ENCODE measurements at places on chromosomes 4 and X.
A peak's percentile ranks its signal among the peaks of the same experiment; 100 is the strongest.

GRCh38 chrX:106862972-106863688 is 40.0 kb downstream of the RIPPLY1 start:
- no peak for DNase-seq

DNA sequence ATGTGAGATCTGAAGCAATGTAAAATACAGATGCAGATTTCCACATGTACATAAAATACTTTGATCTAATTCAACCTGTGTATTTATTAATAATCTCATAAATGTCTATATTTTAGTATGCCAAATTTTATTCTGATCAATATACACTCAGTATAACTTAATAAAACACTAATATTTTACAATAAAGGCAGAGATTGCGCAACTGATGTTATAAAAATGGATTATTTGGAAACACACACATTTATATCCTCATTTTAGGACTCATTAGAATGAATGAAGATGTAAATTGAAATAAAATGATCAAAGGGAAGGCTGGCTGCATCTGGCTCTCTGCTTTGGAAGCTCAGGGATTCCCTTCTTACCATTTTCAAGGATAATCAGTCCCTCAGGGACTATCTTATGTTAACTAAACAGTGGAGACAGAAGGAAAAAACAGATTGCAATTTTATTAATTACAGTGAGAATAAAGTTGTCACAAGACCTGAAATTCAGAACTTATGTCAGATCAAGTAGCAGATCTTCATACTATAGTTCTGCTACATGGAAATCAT is 900.9 kb upstream of the EPHA5 start:
- DNase-seq, result no peak

- no peak for DNase-seq
Observed at GRCh38 chr4:73750730-73751129, 10.4 kb downstream of the CXCL8 start.

DNA sequence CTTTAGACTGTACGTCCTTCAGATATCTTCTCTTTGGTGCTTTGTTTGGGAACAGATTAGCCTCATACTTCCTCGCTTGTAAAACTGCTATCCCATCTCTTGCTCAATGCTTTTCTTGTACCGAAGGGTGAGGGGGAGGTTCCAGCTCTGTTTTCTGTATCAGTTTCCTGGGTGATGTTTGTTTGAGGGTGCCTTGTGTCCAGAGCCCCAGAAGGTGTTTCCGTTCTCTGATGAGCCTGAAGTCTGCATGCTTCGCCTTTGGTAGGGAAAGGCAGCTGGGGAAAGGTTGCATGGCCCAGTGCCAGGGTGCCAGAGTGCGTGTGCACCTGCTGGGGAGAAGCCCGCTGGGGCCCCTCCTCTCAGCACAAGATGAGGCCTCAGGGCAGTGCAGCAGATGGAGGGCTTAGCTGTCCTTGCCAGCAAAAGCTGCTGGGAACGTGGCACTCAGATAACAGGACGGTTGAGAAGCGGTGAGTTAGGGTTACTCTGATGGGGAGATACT is 73.7 kb downstream of the TBL1X start:
- peak; percentile 78 for DNase-seq

DNA sequence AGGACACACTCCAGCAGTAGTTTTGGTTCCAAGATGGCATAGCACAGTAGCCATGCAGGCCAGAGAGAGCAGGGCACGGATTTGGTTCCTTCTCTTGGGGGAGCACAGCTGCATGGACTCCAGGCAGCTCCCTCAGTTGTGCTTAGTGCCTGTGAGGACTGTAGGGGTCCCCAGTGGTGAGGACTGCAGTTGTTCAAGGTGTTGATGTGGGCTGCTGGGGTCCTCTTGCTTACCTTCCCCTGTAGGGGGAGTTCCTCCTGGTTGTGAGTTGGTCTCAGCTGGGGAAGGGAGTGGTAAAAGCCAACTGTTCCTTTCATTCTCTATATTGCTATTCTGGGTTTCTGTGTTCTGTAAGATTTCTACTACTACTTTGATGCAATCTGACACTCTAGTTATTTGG is 606.5 kb downstream of the MAGEB5 start:
- DNase-seq, result no peak

DNA sequence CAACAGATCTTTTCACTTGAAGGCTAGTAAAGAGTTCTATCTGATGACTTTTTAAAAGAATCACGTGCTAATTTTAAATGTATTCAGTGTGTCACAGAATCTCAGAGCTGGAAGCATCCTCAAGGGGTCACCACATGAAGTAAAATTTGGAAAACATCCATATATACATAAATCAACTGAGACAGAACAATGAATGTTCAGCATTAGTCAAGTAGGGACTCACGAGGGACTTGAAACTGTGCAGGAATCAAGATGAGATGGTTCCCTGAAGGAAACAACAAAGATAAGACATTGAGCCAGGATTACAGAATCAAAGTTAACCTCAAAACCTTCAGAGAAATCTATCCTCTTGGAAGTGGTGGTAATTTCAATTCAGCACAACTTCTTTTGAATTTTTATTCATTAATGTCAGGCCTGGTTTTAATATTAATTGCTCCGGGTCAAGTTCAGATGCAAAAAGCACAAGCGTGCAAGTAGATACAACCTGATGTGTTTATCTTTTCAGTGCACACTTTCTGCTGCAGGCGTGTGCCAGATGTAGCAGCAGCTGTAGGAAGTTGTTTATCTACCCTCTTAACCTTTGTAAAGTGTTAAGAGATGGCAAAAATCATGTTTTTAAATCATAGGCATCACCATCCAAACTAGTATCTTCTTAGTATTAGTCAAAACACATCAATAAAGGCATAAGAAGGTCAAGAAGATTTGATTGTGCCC is 87.7 kb upstream of the SRD5A3 start:
- no peak for DNase-seq

DNA sequence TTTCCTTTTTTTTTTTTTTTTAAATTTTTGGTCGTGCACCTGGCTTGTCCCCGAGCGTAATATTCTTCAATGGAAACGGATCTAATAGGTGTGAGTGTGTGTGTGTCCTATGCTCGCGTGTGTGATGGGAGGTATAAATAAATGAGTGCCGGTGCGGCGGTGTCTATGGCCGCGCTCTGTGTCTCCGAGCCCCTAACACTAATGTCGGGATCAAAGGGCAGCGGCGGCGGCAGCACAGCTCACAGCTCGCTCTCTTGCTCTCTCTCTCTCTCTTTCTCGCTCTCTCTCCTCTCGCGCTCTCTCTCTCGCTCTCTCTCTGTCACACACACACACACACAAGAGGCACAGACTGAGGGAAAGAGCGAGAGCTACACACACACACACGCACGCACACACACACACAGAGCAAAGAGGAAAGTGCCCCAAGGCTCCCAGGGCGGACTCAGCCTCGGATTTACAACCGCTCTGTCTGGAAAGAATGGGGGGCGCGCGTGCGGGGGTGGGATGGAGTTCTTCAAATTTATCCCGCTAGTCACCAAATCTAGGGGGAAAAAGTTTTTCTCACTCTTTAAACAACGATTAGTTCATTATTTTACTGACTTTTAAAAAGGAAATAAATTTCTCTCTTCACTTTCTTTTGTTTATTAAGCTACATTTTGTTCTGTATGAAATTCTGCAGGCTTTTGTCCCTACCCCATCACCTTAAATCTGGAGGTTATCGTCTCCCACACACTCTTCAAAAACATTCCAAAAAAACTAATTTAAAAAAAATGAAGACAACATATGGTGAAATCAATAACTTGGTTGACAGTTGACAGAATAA is at the start of gene ZNF827:
Gene ZNF827 (minus strand): TSS at position 206 of the 823 bp plus-strand sequence. CDS start 416 bp downstream, outside the sequence.
- DNase-seq, result peak; percentile 47

GRCh38 chrX:107146670-107147069 is 28.0 kb upstream of the RBM41 start:
- DNase-seq, result no peak

DNA sequence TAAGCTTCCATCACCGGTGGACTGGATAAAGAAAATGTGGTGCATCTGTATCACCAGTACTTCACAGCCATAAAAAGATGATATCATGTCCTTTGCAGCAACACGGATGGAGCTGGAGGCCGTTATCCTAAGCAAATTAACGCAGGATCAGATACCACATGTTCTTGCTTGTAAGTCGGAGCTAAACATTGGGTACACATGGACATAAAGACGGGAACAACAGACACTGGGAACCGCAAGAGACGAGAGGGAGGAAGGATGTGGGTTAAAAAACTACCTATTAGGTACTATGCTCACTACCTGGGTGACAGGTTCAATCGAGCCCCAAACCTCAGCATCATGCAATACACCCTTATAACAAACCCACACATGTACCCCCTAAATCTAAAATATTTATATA is 16.3 kb upstream of the IDS start:
- no peak for DNase-seq

DNA sequence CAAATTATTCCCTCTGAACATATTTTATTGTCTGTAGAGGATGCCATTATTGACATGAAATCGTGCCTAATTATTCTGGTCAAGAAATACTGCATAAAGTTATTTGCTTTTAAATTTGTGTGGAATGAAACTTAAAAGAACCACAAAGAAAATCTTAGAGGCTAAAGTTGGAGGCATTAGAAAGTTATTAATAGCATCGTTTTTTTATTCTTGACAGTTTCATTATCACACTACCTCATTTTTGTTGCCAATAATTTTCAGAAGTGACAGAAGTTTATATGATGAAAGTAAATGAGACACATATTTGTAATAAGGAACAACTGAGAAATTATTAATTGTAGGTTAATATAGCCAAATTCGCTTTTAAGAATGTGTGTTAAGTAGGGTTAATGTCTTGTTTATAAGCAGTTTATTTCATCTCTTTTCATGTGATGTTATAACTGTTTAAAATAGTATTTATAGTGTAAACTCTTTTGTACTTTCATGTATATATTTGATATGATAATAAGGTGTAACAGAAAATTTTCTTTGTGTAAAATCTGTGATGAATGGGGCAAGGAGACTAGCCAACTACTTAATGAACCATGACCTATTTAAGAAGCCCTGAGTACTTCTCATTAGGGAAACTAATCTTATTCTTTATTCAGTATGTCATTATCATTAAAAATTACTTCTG is 54.5 kb upstream of the GRIA2 start:
- DNase-seq, result no peak

GRCh38 chr4:21921526-21922180 is 26.9 kb downstream of the KCNIP4 start:
- DNase-seq, result no peak

DNA sequence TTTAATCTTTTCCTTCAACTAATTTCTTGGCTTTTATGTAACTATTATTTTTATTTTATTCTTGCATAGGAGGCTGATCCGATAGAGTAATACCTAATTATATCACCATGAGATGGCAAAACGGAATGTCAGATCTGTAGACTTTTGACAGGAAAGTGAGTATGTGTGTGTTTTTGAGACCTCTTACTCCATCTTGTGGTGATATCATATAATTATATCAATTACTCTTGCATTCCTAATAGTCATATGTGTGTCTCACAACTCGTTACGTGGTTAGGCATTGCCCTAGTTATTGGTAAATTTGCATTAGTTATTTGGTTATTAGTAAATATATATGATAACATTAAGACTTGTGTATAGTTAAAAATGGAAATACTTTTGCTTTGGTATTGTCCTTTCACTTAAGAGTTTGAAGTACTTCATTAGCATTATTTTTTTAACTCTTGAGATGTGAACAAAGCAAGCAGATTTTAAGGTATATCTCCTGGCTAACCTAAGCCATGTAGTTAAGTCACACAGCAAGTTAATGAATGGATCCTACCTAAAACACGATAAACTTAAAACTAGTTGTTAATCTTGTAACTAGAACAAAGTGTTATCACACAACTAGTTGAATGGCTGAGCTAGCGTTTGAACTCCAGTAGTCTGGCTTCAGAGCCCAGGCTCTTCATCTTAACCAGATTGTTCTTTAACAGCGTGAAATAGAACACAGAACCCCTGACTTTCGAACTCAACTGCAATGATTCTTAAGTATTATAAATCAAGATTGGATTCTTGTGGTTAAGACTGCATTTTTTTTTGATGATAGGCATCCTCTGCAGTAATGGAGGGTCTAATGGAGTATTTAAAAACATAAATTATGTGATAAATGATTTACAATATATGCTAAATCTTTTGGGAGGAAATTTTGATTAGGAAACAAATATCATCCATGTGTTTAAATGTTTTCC is 67.1 kb downstream of the PGRMC2 start:
- no peak for DNase-seq

DNA sequence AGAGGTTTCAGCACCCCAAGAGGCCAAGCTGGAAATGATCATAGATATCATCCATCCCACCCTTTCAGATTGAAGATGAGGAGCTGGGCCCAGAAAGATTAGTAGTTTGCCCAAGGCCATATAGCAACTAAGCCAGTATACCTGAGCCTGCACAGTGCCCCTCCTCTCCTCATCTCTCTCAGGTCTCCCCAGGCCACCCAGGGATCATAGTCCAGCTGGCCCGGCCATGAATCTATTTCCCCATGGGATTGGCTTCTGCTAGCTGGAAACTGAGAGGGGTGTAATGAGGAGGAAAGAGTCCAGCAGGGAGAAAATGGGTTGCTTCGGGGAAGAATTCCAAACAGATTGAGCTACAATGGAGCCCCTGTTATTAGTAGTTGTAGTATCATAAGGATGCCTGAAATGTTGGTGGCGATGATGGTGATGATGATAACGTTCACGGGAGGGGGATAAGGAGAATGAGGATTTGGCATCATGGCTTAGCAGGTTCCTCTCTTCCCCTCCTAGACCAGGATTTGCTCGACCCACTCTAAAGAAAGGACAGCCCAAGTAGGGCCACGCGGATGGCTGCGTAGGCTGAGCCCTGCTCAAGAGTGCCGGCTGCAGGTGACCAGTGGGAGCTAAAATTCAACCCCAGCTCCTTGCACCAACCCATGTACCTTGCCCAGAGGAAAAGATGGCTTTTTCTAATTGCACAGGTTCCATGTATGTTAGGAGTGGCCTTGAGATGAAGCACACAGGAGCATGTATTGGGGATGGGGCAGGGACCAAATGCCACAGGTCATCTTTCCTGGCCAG is 117.8 kb upstream of the PJA1 start:
- no peak for DNase-seq

GRCh38 chr4:185396724-185397385 is at the start of gene ANKRD37:
ANKRD37 (plus strand) TSS chr4:185396841; CDS start chr4:185396924, 83 bp downstream.
- DNase-seq, result no peak

DNA sequence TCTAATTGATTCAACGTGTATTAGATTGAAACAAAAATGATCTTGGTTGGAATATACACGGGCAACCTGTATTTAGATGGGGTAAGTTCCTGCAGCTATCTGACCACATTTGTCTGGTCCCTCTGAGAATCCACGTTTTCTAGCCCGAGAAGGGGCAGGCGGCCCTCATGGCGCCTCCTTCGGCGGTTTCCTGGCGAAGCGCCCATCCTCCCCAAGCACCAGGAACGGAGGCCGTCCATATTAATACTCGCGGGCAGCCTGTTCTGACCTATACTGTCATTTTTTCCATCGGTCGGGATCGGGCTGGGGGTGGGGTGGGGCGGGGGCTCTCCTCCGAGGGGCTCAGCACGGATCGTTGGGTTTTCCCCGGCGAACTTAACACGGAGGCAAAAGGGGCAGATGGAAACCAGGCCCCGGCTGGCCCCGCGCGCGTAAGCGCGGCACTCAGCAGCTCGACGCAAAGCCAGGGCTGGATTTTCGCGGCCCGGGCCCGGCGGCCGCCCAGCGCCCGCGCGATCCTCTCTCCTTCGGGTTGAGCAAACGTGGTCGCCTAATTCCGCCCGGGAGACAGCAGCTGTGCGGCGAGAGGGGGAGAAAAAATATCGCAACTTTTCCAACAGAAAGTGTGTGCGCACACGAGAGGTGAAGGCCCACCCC is 77.2 kb upstream of the BCOR start:
- DNase-seq, result no peak

- DNase-seq, result no peak
Observed at GRCh38 chr4:52507774-52508173, 151.3 kb downstream of the USP46 start.

- peak; percentile 91 for DNase-seq
Observed at GRCh38 chrX:102720237-102721168, at the start of gene GPRASP3. GPRASP3 (plus strand) TSS chrX:102720743; CDS start chrX:102748996, 28,253 bp downstream.

- DNase-seq, result no peak
Observed at GRCh38 chrX:133985164-133985966, at the start of gene GPC3. GPC3 (minus strand) TSS chrX:133985594.

All from lower leg skin (tissue), 4 donors.